Activated naive CD8-positive, alpha-beta T cell treated with anti-CD3 and anti-CD28 coated beads, Interleukin-2, amount 10 ng/mL, durations not matched to agents 7 days and 5 days (primary cell): ENCODE measurements at places on chromosomes 1 and 21.

- DNase-seq = no peak
Observed at GRCh38 chr1:232718928-232719927, 86.0 kb upstream of the MAP10 start.

DNA sequence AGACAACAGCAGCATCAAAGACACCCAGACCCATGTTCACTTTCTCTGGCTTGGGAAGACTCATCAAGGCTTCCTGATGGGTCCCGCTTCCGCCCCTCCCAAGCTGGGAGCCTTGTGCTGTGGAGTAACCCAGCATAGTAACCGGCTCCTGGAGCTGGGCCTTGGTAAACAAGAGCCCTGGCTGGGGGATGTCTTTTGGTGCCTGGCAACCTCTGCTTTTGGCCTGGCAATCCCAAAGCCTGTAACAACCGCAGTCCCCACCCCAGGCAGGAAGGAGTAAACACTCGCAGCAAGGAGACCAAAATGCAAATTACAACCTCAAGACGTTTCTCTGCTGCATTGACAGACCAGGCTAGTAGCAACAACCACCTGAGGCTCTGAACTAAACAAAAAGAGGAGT, 16.9 kb upstream of the THRAP3 start:
- DNase-seq = no peak

DNA sequence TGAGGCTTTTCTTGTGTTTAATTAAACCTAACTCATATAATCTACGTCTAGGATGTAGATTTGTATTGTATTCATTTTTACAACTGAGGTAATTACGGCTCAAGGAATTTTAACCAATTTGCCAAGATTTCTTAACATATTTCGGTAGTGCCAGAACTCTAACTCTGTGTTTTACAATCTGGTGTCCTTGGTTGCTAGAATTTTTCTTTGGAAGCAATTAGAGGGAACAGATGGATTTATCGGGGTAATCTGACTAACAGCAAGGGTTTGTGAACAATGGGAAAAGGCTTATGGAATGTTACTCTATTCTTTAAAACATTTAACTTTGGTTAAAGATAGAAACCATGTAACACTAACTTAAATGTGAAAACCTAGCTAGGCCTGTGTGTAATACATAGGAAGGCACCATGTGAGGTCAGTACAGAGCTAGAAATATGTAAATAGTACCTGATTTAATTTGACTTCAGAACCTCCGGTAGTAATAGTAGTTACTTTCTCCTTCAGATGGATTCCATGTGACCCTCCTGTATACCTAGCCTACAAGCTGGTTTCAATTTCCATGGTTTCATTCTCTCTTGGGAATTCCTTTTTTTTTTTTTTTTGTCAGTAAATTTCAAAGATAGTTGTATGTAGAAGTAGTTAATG, 1.2 kb downstream of the MTF2 start:
- DNase-seq = no peak

DNA sequence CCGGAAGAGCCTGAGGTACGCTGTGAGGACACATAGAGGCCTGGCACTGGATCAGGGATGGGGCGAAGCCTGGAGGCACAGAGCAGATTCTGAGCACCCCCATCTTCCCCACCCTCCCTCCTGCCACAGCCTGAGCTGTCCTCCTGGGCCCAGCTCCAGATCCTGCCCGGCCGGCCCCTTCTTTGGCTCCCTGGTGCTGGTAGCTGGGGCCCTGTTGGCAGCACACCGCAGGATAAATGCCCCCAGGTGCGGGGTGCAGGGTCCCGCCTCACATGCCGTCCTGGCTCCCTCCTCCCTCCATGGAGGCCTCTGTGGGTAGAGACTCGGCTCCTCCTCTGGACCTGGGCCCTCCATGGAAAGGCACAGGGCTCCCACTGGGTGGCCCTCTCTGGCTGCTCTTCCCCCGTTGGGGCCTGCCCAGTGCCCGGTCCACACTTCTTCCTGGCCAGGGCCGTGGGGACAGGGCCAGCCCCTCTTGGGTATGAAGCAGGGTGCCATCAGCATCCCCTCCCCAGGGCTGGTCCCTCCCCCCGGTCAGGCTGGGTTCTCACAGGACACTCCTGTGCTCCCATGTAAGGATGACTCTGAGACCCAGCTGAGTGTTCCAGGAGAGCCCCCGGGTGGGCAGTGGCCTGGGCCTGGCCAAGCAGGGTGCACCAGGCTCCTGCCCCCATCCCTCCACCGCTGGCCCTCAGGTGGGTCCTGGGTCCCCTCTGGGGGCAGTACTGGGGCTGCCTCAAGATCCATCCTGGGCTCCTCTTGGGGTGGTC, 1.1 kb upstream of the OBSCN start:
- DNase-seq = no peak

GRCh38 chr1:37040773-37041172, 6.5 kb upstream of the GRIK3 start:
- DNase-seq = no peak

DNA sequence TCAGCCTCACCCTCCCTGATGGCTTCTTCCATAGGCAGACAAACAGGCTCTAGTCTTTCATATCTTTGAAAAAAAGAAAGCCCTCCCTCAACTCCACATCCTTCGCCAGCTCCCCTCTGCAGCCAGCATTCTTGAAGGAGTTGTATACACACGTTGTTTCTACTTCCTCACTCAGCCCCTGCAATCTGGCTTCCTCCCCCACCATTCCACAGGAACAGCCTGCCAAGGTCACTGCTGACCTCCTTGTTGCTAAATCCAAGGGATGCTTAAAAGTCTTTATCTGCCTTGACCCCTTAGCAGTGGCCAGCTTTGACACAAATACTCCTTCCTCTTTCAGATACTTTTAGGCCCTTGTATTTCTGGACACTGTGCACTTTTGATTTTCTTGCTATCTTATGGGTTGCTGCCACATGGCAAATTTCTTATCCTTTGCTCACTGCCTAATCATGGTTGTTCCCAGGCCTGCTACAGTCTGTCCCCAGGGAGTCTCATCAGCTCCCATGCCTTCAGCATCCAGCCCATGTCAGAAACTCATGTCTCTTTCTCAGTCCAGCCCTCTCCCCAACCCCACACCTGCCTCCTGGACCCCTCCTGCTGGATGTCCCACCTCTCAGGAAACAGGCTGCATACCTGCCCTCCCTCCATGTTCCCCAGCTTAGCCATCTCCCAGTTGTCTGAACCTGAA, 8.3 kb downstream of the FAM229A start:
- DNase-seq = no peak

- no peak for DNase-seq
Observed at GRCh38 chr1:30331415-30332065, 391.8 kb downstream of the MATN1 start.

DNA sequence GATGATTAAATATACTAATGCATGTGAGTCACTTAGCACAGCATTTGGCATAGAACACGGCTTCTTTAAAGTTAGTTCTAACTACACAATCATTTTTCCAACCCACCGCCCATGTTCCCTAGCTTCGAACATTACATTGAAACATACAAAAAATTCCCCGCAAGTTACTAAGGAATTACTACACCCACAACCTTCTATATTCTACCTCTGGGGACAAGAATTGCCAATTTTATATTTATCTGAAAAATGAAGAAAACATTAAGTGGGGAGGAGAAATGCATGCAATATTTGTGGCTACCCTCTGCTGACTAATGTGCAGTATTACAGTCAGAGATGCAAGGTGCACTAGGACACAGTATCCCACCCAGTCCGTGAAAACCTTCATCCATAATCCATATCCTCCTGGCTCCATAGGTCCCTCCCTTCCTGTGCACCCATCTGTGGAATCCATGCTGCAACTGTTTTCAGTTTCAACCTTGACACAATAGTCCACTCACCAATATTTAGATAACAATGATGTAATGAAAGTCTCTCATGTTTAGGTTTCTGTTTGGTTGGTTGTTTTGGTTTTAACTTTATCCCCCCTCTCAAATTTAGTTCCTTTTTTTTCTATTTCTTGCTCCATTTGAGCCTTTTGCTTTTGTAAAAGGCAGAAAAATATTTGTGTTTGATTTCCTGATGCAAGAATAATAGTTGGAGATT, 31.6 kb downstream of the RGS5 start:
- no peak for DNase-seq

- peak; percentile 85 for DNase-seq
Observed at GRCh38 chr1:16960560-16961296, 19.7 kb downstream of the MFAP2 start.

DNA sequence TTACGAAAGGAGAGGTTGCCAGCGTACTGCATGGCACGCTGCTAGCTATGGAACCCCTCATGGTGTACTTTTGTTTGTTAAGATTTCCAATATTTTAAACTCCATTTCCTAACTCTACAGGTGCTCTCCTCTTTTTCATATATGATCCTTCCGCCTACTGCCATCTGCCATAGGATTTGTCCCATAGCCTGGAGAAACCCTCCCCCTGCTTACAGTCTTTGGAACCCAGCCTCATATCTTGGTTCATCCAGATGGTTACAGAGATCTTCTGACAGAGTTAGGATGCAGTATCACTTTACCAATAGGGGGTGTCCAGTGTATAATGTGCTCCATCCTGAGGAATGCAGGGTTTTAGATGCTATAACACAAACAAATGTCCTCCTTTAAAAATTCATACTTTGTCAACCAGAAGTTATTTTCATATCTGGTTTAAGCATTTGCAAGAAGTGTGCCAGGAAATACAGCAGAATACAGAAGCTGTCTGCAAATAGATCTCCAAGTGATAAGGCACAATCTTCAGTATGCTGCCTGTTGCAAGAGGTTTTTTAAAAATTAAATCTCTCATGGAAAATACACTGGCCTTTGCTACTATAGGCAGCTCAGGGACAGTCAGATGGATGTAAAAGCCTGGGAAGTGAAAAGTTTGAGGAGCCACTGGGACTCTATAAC, 377.8 kb downstream of the KCNH1 start:
- no peak for DNase-seq

- no peak for DNase-seq
Observed at GRCh38 chr1:8669606-8670335, 147.7 kb downstream of the RERE start.

DNA sequence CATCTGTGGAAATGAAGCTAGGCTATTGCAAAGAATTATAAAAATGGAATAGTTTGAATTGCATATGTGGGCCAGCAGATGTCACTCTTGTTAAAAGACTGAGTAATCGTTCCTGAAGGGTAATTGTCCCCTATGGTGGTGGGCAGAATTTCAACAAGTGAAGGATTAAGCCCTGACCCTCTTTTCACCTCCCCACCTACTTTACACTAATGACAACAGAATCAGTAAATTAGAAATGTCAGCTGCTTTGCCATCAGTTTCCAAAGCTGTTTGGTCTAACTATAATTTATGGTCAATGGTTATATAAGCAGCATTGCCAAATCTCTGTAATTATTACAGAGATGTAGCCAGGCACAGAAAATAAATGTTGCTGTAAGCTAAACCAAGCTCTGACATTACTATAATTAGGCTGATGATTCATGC, 898.6 kb downstream of the AMY1C start:
- DNase-seq = no peak

DNA sequence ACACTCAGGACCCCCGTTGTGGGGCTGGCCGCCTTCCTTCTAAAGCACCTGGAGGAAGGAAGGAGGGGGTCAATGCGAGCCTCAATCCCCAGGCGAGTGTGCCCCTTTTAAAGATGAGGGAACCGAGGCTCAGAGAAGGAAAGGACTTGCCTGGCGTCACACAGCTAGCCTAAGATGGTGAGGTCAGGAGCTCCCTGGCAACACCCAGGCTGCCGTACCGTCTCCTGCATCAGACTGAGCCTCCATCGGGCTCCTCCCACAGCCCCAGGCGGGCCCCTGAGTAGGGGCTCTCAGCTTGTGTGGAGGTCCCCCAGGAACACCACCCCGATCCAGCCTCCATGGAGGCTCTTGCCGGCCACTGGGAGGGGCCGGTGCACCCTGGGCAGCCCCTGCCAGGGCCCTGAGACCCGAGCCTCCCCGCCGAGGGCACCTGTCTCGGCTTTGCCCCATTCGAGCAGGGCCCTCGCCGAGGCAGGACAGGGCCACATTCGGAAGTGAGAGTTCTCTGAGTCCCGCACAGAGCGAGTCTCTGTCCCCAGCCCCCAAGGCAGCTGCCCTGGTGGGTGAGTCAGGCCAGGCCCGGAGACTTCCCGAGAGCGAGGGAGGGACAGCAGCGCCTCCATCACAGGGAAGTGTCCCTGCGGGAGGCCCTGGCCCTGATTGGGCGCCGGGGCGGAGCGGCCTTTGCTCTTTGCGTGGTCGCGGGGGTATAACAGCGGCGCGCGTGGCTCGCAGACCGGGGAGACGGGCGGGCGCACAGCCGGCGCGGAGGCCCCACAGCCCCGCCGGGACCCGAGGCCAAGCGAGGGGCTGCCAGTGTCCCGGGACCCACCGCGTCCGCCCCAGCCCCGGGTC, at the start of gene AIRE:
AIRE (plus strand) TSS at position 739 of the 855 bp plus-strand sequence. CDS start 131 bp downstream, outside the sequence.
- DNase-seq = no peak

GRCh38 chr1:58857680-58858673, 74.1 kb upstream of the JUN start:
- DNase-seq = peak; percentile 53

- DNase-seq = no peak
Observed at GRCh38 chr1:161718559-161719324, 2.6 kb upstream of the FCRLB start.

DNA sequence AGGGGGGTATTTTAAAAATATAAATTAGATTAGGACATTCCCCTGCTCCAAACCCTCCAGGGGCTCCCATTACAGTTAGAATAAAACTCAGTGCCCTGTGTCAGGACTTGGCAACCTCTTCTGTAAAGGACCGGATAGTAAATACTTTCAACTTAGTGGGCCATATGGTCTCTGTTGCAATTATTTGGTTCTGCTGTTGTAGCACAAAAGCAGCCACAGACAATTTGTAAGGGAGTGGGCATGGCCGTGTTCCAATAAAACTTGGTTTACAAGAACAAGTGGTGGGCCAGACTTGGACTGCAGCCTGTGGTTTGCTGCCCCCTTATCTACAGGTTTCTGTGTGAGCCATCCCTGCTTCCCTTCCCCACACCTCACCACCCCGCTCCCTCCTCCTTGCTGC, 92.0 kb downstream of the ACTL8 start:
- no peak for DNase-seq

GRCh38 chr21:15823486-15824150, 93.8 kb downstream of the USP25 start:
- no peak for DNase-seq

- no peak for DNase-seq
Observed at GRCh38 chr1:2480986-2481364, 4.9 kb downstream of the PLCH2 start.

GRCh38 chr1:99784809-99785255, 18.4 kb upstream of the FRRS1 start:
- no peak for DNase-seq

GRCh38 chr1:43803646-43804045, 96.3 kb downstream of the ST3GAL3 start:
- DNase-seq = no peak

- DNase-seq = no peak
Observed at GRCh38 chr1:18239671-18240070, 132.1 kb downstream of the IGSF21 start.

DNA sequence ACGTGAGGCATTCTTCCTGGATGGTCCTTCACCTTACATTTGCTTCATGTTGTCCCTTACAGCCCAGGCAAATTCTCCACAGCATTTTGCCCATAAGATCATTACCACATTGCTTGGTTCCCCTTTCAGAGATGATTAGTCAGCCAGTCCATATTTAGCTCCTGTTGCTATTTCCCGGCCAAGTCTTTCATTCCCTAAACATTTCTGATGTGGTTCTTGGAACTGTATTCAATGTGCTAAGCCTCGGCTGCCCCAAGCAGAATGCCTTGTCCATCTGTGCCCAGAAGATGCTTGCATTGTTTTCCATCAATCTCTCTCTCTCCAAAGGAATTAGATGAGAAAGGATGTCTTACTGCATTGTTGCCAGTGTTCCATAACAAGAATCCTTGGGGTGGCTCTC, 420.9 kb upstream of the CAMK1G start:
- no peak for DNase-seq

GRCh38 chr21:33937146-33937545, 21.5 kb upstream of the ATP5PO start:
- DNase-seq = no peak
